ENCODE measurements at places on chromosomes 11 and 22. TPM values are rescaled to one million over a fixed set of nuclear protein-coding genes. Genes with fewer than 3 reads are reported as not detected.

ADORA2A gene
- total RNA-seq = 22.2 TPM

LRRN4CL gene
- 0.20 TPM for total RNA-seq

MS4A7 gene
- total RNA-seq = not detected

MMP12 gene
- not detected for total RNA-seq

MOV10L1 gene
- total RNA-seq = not detected

KRTAP5-10 gene
- total RNA-seq = not detected

RFPL1 gene
- 0.15 TPM for total RNA-seq

HOATZ gene
- total RNA-seq = not detected

ST3GAL4 gene
- total RNA-seq = 8.4 TPM

ADM2 gene
- 4.5 TPM for total RNA-seq

SPI1 gene
- not detected for total RNA-seq

C1QTNF4 gene
- total RNA-seq = 0.49 TPM

ZNHIT2 gene
- 11.5 TPM for total RNA-seq

YPEL4 gene
- total RNA-seq = 0.78 TPM

SLC16A8 gene
- total RNA-seq = not detected

SEPTIN3 gene
- total RNA-seq = 7.2 TPM

CTR9 gene
- total RNA-seq = 44.4 TPM

RFPL2 gene
- total RNA-seq = 0.15 TPM

VPREB1 gene
- total RNA-seq = not detected

FAM227A gene
- total RNA-seq = 0.39 TPM

UCP3 gene
- total RNA-seq = 3.4 TPM

GSTT2B gene
- total RNA-seq = 0.44 TPM

TRIM48 gene
- not detected for total RNA-seq

SMIM35 gene
- total RNA-seq = 0.49 TPM

ZDHHC13 gene
- total RNA-seq = 23.6 TPM

JRKL gene
- 8.9 TPM for total RNA-seq

MRGPRF gene
- not detected for total RNA-seq

UBQLNL gene
- total RNA-seq = 0.12 TPM

OR52E6 gene
- total RNA-seq = not detected

KCNJ1 gene
- total RNA-seq = not detected

CHRDL2 gene
- not detected for total RNA-seq

LMO1 gene
- not detected for total RNA-seq

FUT4 gene
- total RNA-seq = 7.1 TPM

NPAT gene
- 35.3 TPM for total RNA-seq

SLC1A2 gene
- not detected for total RNA-seq

ARHGAP42 gene
- total RNA-seq = not detected

ME3 gene
- 3.7 TPM for total RNA-seq

USP35 gene
- 19.3 TPM for total RNA-seq

TMX2 gene
- 76.5 TPM for total RNA-seq

LRP4 gene
- total RNA-seq = not detected

SCGB1D2 gene
- not detected for total RNA-seq

CDC45 gene
- 61.0 TPM for total RNA-seq

PLET1 gene
- total RNA-seq = not detected

GNG3 gene
- total RNA-seq = not detected

PRR33 gene
- not detected for total RNA-seq

CCDC89 gene
- 1.4 TPM for total RNA-seq

IL18 gene
- 0.39 TPM for total RNA-seq

KRTAP5-2 gene
- total RNA-seq = not detected

NAALADL1 gene
- 14.1 TPM for total RNA-seq

MAJIN gene
- total RNA-seq = not detected

All from T-helper 1 cell treated with Interleukin-12 subunit alpha and Interleukin-12 subunit beta and Interleukin-4 antibody, amounts not matched to agents 30 ng/mL and 1 ng/mL, for 36 hours (primary cell).